ENCODE measurements at places on chromosomes 16 and 17.

DNA sequence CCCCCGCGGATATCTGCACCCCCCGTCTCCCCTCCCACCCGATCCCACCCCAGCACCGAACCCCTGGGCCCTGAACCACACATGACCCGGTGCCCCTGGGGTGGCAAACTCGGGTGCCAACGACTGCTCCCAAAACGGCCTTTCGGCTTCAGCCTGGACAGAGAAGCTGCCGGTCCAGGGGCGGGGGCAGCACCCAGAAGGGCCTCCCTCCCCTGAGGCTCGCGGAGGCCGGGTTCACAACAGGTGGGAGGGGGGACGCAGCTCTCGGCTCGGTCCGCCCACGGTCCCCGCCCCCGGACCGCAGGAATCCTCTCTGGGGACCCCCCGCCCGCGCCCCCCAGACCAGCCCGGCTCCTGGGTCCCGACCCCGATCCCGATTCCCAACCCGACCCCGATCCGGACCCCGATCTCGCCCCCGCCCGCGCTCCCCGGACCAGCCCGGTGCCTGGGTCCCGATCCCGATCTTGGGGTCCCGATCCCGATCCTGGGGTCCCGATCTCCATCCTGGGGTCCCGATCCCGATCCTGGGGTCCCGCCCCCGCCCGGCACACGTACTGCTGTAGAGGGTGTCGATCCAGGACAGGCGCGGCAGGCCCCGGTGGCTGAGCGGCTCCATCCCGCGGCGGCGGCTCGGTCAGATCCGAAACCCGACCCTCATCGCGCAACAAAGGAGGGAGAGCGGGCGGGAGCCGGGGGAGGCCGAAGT lies 516 bp downstream of the ABR start:
- DNase-seq = no peak

DNA sequence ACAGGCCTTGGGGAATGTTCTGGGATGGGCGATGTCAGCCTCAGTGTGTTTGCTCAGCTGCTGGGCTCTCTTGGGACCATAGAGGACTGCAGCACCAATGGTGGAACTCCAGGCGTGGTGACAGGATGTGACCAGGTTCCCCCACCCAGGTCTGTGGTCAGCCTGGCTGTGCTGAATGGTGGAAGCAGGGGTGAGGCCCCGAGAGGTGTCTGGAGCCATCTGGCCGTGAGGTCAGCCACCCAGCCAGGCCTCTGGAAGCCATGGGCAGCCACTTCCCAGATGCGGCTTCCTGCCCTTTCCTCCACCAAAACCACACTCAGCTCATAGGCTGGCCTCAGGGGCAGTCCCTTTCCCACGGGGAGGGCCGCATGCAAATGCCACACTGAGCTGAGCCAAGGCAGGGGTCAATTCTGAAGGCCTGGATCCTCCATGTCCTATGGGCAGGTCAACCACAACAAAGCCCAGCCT lies 7.8 kb upstream of the MAPK7 start:
- no peak for DNase-seq

DNA sequence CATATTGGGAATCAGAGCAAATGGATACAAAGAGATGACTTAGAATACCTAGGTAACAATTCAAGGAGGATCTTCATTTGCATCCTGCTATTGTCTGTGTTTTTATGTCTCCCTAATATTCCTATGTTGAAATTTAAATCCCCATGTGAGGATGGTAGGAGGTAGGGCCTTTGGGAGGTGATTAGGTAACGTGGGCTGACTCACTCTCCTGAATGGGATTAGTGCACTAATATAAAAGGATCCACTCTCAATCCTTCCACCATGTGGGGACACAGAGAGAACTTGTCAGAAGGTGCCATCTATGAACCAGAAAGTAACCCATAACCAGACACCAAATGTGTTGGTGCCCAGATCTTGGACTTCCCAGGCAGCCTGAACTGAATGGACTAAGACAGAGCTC lies 83.4 kb downstream of the CDH8 start:
- no peak for DNase-seq

DNA sequence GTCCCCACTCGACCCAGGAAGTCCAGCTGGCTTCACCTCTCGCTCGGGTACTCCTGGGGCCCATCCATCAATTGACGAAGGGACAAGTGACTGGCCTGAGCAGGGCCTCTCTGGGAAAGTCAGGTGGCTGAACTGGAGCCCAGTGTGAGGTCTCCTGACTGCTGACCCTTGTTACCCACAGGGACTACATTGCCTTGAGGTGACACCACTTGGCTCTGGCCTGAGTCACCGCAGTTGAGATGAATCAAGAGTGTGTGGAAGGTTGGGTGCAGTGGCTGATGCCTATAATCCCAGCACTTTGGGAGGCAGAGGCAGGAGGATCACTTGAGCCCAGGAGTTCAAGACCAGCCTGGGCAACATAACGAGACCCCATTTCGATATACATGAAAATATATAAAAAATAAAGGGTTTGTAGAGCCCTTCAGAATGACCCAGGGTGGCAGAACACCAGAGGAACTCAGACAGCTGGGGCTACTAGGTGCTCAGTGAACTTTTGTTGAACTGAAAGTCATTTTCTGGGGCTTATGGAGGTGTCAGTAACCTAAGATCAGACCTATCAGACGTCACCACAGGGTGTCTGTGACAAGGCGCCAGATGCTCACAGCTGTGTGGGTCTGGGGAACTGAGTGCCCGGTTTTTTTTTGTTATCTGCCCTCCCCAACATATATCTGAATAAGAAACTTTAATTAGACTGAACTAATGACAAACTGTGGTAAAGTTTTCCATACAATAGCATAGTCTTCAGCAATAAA lies 14.8 kb upstream of the ZFP90 start:
- no peak for DNase-seq

GRCh38 chr16:9957002-9957401 lies 225.2 kb downstream of the GRIN2A start:
- DNase-seq = no peak

DNA sequence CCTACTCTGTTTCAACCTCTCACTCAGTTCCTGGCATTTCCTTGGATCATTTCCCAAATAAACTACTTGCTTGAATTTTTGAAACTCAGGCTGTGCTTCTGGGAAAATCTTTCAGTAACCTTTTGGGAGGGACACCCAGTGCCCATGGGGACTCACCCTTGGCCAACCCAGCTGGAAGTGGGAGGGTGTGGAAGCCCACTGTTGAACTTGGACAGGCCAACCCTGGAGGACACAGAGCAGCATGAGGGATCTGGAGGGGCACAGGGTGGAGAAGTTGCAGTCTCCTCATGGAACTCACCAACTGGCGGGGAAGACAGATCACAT lies 11.2 kb downstream of the RTN4RL1 start:
- no peak for DNase-seq

GRCh38 chr17:17176341-17176740 lies 29.8 kb downstream of the PLD6 start:
- DNase-seq = no peak

- DNase-seq = no peak
Measured at GRCh38 chr17:18187821-18188761, 4.5 kb downstream of the ALKBH5 start.

DNA sequence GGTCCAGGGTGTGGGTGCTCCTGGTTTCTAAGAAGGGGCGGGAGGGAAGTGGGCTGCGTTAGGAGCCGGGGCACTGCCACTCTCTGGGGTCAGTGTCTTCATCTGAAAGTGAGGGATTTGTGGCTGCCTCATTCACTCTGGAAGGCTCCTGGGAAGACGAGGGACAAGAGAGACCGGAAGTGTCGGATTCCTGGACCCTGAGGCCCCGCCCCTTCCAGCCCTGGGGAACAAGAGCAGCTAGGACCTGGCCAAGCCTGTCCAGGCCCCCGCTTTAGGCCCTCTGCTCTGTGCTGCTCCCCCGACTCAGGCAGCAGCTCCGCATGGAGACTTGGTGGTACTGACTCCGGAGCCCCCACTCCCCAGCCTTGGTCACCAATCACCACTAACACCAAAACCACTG lies 6.5 kb downstream of the LGALS3BP start:
- no peak for DNase-seq

DNA sequence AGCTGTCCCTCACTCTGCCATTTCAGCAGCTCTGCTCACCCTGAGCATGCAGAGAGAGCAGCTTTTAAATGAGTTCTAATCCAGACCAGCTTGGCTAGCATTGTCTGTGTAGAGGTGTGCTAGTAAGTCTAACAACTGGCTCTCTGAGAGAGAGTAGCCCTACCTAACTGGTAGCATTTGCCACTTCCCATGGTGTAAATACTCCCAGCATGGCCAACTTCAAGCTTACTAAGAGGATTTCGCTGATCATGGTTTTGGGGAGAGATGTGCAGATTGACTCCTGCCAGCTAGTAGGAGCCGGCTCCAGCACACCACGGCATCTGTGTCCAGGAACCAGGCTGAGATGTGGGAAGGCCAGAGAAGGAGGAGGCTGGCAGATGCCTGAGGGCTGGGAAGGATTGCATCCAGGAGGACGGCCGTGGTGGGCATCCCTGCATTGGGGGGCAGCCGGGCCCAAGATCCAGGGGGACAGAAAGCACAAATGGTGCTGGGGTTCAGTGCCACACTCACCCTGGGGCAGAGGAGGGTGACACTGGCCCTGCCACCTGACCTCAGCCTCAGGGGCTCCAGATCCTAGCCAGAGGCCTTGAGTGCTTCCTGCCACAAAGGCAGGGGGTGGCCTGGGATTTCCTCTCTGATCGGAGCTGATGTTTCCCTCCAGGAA lies 394.9 kb upstream of the TNRC6C start:
- DNase-seq = no peak

DNA sequence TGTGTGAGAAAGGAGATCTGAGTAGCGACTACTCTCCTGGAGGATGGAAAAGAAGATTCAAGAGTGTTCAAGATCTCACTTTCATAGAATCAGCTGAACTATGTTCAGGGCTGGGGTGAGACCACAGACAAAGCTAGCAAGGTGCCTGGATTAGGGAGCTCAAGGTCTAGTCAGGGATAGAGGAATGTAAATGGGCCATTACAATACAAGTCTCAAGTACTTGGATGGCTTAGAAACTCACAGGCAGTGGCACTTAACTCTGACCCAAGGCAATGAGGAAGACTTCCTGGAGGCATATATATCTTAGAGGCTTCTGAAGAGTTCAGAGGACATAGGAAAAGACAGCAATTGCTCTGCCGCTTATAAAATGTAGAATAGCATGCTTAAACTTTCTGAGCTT lies 184.9 kb upstream of the CDH11 start:
- no peak for DNase-seq
